ENCODE measurements at places on chromosomes 7 and 10.

DNA sequence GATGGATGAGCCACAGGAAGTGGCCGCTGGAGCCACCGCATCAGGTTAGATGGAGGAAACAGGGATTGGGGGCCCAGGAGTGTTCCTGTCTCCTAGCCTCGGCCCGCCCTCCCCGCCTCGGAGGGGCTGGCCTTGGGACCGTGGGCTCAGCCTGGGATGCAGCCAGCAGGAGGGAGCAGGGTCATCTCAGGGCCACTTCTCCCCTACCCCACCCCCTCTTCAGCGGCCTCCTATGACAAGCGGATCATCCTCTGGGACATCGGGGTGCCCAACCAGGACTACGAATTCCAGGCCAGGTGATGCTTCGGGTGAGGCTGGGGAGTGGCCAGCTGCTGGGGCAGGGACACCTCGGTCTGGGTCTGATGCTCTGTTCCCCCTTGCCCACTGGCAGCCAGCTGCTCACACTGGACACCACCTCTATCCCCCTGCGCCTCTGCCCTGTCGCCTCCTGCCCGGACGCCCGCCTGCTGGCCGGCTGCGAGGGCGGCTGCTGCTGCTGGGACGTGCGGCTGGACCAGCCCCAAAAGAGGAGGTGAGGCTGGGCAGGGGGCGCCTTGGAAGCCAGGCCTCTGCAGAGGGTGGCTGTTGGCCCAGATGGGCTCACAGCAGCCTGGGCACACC lies 4.7 kb downstream of the LRWD1 start:
- no peak for DNase-seq

GRCh38 chr10:7258948-7259523 lies 151.8 kb downstream of the SFMBT2 start:
- peak; percentile 42 for DNase-seq

DNA sequence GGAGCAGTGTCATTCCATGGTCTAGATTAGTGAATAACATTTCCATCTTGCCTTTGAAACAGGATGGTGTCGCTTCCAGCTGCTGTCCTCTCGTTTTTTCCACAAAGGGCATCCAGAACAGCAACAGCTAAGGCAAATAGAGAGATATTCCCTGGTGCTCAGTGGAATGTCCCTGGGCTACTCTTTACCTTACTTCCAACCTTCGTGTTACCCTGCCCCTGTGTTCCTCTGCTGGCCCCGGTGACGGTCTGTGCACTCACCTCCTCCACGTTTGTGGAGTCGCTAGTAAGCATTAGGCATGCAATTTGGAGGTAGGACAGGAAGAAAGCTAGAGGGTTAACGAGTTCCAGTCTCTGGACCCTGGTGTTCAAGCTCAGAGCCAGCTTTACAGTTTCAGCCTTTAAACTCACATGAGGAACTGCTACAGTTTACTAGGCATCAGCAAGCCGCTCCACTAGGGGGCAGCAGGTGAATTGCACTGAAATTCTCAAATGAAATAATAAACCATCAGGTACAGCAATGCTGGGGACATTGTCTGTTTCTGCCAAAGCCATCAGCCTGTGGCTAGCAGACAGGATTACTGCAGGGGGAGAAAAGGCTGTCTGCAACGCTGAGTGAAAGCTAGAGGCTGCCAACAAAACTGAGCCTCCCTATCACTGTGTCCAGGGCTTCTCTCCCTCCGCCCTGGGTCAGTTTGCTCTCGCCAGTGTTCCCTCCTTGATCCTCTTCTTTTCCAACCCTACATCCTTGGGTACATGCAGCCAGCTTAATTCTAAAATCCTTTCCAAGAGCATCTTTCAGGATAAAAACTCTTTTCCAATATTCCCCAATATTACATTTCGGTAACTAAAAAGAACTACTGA lies 9.0 kb downstream of the MRPL32 start:
- peak; percentile 65 for DNase-seq

- DNase-seq = no peak
These were observed 142.9 kb downstream of the NOC3L start for GRCh38 chr10:94219829-94220228.

DNA sequence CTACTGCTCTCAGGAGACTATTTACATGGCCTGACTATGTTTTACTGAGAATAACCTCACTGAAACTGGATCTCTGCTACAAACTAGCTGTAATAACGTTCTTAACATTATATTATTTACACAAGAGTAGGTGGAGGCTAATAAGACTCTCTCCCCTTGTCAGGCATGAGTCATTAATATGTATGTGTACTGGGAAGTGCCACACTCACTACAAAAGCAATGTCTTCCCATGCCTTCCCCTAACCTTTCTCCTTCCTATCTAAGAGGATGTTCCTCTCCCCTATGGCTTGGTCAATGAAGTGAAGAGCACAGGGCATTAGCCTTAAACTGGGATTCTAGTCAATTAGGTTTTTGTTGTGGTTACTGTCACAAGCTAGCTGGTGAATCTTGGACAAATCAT lies 147.9 kb downstream of the DGKB start:
- DNase-seq = no peak

- no peak for DNase-seq
These were observed 519.1 kb downstream of the INHBA start for GRCh38 chr7:41183741-41184140.

DNA sequence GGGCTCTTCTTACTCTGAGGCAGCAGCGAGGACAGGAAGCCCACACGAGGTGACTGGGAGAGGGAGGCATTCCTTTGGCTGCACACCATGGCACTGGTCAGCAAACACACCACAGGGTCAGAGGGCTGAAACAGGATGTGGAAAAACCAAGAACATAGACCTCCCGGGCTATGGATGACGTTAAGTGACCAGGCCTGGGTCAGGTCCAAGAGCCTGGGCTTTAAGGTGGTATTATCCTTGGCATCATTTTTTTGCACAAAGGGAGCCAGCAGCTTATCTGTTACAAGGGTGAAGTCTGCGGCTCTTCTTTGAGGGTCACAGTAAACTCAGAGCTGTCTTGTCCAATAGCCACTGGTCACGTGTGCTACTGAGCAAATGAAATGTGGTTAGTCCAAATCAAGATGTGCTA lies 7.0 kb downstream of the WDR91 start:
- no peak for DNase-seq

DNA sequence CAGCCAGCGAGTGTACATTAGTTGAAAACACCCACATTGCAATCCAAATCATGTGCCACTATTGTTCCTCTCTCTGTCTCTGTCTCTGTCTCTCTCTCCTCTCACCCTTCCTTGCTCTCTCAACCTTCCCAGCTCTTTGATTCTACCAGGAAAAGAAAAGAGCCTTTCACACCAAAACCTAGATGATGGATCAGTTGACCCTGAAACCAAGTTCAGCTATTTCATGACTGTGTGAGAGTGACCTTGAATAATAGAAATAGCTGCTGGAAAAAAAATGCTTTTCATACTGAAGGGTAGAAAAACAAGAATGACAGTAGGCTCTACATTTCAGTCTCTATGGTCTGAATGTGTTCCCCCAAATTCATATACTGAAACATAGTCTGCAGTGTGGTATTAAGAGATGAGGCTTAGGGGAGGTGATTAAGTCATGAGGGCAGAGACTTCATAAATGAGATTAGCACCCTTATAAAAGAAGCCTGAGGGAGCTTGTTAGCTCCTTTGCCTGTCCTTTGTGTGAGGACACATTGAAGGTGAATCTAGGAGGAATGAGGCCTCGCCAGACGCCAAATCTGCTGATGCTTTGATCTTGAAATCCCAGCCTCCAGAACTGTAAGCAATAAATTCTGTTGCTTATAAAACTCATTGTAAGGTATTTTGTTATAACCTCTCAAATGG lies 65.2 kb downstream of the LYZL1 start:
- DNase-seq = no peak

- DNase-seq = no peak
These were observed 13.2 kb downstream of the ALKBH4 start for GRCh38 chr7:102451371-102452054.

GRCh38 chr10:25059990-25060389 lies 43.6 kb downstream of the THNSL1 start:
- no peak for DNase-seq

DNA sequence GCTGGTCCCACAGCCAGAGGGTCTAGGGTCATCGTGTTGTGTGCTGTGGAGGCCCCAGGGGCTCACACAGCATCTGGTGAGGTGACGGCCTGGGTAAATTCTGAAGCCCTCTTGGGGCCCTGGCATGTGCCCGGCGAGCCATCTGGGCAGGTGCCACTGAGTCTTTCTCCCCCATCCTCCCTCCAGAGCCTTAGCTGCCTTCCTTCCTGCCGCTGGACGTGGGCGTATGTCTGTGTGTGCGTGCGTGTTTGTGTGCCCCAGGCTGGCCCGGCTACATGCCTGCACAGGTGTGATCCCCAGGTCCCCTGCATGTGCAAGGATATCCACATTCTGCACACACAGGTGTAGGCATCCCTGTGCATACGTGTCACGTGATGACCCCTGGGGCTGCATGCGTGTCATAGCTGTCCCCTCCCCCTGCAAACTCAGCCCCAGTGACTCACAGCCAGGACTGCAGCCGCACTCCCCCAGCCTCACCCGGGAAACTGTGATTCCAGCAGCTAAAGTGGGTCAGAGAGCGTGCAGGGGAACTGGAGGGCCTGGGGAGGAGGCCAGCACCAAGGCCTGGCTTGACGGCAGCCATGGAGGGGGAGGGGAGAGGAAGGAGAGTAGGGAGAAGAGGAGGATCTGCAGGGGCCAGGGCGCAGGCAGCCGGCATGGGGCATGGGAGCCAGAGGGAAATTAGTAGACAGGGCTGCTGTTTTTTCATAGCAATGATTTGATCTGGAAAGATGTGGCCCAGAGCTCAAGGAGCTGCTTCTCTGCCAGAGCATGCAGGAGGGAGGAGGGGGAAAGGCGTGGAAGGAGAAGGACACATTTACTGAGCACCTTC lies 46.4 kb downstream of the ELFN1 start:
- DNase-seq = no peak

DNA sequence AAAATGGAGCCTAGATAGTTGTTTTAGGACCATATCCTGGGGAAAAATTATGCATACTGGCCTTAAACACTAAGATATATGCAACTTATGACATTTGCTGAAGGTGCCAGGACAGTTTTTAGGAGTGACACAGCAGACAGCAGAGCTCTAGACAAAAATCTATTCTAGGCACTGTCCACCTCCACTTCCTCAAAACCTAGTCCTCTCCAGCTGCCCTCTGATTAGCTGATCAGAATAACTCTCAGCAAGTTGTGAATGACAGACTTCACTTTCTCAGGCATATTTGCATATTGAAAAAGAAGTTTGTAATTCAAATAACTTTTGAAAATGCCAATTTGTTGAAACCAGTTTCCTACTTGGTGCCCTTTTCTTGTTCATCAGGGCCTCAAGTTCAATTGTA lies 152.3 kb upstream of the STEAP4 start:
- no peak for DNase-seq

- DNase-seq = no peak
These were observed 104.2 kb upstream of the MKI67 start for GRCh38 chr10:128230401-128230800.

- no peak for DNase-seq
These were observed 16.6 kb upstream of the FAS start for GRCh38 chr10:88974012-88974411.

- DNase-seq = no peak
These were observed 51.2 kb downstream of the FOXL3 start for GRCh38 chr7:340979-341694.

DNA sequence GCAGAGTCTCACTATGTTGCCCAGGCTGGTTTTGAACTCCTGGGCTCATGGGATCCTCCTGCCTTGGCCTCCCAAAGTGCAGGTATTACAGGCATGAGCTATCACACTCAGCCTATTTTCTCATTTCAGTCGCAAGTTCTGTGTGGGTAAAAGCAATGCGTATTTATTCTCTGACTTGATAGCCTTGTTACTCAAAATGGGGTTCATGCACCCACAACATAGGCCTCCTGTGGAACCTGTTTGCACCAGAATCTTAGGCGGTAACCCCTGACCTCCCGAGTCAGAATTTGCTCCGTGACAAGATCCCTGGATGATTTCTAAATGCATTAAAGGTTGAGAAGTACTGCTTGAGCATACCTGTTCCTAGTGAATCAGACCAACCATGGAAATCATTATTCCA lies 7.3 kb downstream of the IL2RA start:
- no peak for DNase-seq

- DNase-seq = no peak
These were observed 453.8 kb downstream of the TCERG1L start for GRCh38 chr10:130857631-130858295.

DNA sequence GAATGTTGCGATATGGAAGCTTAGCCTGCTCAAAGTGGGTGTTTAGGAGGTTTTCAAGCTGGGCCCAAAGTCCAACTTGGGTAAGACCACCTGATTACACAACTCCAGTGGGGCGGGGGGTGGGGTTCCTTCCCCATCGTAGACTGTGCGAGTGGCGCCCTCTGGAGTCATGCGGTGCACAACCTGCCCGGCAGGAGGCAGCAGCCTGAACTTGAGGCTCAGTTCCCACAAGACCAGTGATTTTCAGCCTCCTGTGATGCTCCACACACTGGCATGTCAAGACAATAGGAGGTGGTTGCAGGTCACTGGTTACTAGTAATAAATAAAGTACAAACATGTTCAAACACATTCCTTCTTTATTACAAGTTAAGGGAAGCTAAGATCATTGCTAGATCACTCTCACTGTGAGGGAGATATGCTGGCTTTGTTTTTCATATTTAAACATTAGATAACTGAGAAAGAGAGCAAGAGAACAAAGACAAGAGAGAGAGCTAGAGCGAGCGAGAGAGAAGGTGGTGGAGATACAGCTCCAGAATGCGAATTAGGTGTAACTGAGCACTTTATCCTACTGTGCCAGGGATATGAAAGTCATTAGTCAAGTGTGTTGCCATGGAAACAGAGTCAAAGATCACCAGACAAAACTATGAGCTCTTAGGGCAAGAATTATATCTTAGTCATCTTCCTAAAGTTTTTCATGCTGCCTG lies 97.4 kb upstream of the BMPER start:
- DNase-seq = no peak

- no peak for DNase-seq
These were observed 1.3 kb downstream of the LSM8 start for GRCh38 chr7:118185163-118185860.

- DNase-seq = no peak
These were observed 50.1 kb upstream of the DRGX start for GRCh38 chr10:49446031-49446430.

- no peak for DNase-seq
These were observed 74.0 kb downstream of the ARID5B start for GRCh38 chr10:61975391-61975932.

DNA sequence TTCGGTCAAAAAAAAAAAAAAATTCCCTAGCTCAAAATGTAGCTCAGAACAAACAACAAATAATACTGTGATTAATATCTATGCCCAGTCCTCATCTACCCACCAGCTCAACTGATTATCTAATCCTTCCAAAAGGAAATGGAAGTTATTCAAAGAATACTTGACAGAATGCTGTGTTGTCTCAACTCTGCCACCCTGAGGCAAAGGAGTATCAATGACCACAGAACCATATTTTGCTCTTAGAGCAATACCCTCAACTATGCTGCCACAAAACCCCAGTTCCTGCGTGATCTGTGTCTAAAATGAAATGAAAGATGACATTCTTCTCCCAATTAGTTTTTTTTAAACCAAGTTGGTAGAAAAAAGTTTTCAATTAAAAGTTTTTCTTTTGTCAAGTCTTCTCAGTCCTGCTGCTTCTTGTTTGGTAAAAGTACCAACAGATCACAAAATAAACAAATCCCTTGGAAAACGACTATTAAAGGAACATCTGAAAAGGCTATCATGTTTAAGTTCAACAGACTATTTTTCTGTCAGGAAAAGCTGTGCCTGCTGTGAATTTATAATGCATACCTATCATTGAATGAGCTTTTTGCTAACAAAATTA lies 21.6 kb downstream of the RBM28 start:
- DNase-seq = peak; percentile 38

Data from T-helper 1 cell (primary cell).